PC-3 (cell line): ENCODE measurements at places on chromosomes 3 and 15. TPM values are rescaled to one million over a fixed set of nuclear protein-coding genes. Genes with fewer than 3 reads are reported as not detected.
A peak's percentile ranks its signal among the peaks of the same experiment; 100 is the strongest.

DNA sequence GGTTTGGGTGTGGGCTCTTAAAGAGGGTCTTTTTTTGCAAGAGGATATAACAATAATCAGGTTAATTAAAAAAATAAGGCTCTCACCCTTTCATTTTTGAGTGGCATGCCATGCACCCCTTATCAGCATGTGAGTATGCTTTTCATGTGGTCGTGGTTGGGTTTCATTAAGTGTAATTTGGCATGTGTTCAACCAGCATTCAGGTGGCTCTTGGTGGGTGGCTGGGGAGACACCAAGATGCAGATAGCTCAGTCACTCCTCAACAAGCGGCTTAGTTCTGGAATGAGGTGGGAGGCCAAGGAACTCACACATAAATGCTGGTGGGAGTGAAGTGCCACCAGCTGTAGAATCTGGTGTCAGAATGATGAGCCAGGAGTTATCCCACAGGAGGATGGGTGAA lies 66.8 kb downstream of the FLNB start:
- no peaks in the 10 kb centered on the region for H3K4me1 ChIP-seq
- no peak for DNase-seq
- no peaks in the 10 kb centered on the region for H3K27me3 ChIP-seq
- no peak overlapping the region for H3K27ac ChIP-seq
- H3K4me3 ChIP-seq: no peak overlapping the region

DNA sequence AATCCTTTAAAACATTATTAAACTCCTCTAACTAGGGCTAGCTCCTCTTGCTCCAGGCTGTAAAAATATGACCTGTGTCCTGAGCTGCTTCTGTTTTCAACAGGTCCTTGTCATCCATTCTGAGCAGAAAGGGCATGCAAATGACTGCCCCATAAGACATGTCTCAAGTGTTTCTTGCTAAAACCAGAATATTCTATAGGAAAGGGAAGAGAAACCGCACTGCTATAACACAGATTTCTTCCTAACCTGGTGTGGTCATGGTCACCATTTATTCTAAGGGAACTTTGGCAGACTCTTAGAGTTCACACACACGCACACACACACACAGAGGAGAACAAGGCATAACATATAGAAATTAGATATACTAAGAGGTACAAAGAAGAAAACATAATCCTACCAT lies 34.2 kb upstream of the B3GNT5 start:
- H3K4me3 ChIP-seq: no peak overlapping the region
- H3K27me3 ChIP-seq: no peaks in the 10 kb centered on the region
- no peaks in the 10 kb centered on the region for H3K4me1 ChIP-seq
- H3K36me3 ChIP-seq: no peaks in the 10 kb centered on the region

DNA sequence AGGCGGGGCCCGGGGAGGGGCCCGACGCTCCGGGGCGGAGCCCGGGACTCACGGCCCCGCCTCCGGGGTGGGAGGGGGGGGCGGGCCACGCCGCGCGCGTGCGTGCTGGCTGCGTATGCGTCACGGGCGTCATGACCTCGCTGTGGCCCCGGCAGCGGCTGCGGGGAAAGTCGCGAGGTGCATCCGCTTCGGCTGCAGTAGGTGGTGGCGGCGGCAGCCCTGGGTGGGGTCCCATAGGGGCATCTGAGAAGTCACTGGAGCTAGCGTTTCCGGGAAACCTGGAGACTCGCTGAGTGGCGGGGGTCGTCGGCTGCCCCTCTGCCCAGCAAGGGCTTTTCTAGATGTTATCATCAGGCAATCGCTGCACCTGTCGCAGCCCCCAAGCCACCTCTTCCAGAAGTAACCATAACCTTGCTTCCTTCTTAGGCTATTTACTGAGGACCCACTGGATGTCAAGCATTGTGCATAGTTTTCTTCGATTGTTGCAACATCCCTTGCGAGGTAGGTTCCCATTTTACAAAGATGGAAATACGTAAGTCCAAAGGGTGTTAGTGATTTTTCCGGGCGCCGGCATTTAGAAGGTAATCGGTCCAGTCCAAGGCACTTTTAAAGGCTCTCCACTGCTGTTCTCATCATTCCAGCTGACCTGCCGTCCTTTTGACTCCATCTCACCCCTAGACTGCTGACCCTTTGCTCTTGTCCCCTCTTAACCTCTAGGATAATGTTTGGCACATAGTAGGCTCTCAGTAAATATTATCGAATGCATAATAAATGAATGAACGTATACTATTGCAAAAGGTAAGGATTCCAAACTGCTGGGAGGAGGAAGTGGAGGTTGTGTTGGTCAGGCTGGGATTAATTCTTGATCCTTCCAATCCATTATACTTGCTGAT lies at the start of gene GDPGP1:
TSS of gene GDPGP1 (plus strand) at position 114 of the 893 bp plus-strand sequence. CDS start 6,700 bp downstream, outside the sequence.
- DNase-seq: peak; percentile 27
- peak within 1 kb of the TSS; percentile 92 for H3K4me3 ChIP-seq
- H3K4me1 ChIP-seq: peaks cover 27% of the 10 kb centered on the region
- H3K27ac ChIP-seq: peak within 1 kb of the TSS; percentile 89

DNA sequence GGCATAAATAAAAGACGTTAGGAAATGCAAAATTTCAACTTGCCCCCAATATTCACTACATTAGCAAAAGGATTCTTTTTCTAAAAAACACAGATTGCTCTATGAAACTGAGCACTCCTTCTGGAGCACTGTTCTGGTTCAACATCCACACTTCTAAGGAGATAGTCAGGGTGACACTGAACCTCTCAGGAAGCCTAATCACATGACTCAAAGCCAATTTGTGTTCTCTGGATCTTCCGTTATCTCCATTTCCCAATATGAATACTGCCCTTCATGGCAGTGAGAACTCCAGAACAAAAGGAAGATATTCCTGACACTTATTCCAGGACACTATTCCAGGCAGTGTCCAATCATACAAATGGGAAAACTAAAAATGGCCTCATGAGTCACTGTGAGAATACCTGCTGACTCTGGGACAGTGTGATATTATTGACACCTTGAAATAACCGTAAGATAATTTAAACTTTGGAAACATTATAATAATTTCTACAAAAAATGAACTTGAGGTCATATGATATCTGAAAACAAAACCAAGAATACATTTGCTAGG lies 21.4 kb upstream of the TRPM7 start:
- no peak overlapping the region for H3K4me3 ChIP-seq
- no peak overlapping the region for H3K27ac ChIP-seq
- no peak for DNase-seq
- H3K36me3 ChIP-seq: no peaks in the 10 kb centered on the region; the same call in 1 of the 2 replicates
- H3K27me3 ChIP-seq: no peaks in the 10 kb centered on the region
- peaks cover 7% of the 10 kb centered on the region; the same call in 1 of the 2 replicates for H3K4me1 ChIP-seq

GRCh38 chr3:192010490-192010889 lies 549.5 kb downstream of the PYDC2 start:
- H3K4me3 ChIP-seq: no peak overlapping the region
- no peaks in the 10 kb centered on the region for H3K4me1 ChIP-seq
- no peak for DNase-seq
- H3K27ac ChIP-seq: no peak overlapping the region
- no peaks in the 10 kb centered on the region for H3K27me3 ChIP-seq

- H3K4me1 ChIP-seq: no peaks in the 10 kb centered on the region
- no peaks in the 10 kb centered on the region for H3K27me3 ChIP-seq
- H3K4me3 ChIP-seq: no peak overlapping the region
Observed at GRCh38 chr3:66498687-66499621, 1.9 kb downstream of the LRIG1 start.

GRCh38 chr3:55409806-55410205 lies 77.3 kb downstream of the WNT5A start:
- peak overlapping the region; percentile 13; the same call in 1 of the 2 replicates for H3K27ac ChIP-seq
- no peaks in the 10 kb centered on the region for H3K27me3 ChIP-seq
- peaks cover 36% of the 10 kb centered on the region for H3K4me1 ChIP-seq
- H3K36me3 ChIP-seq: no peaks in the 10 kb centered on the region
- H3K4me3 ChIP-seq: no peak overlapping the region
- DNase-seq: peak; percentile 63

DNA sequence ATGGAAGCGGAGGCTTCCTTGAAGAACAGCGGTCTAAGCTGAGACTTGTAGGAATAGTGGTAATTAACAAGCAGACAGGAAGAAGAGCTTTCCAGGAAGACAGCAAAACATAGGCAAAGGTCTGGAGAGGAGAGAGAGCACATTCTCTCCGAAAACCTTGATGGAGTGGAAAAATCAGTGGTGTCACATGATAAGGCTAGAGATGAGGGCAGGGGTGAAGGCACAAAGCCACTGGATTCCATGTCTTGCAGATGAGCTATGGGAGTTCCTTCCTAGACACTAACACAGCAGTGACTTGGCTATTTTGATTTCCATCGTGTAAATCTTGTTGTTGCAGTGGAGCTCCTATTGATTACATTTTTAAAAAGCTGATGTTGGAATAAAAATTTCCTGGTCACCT lies 132.0 kb downstream of the MCTP2 start:
- no peaks in the 10 kb centered on the region for H3K36me3 ChIP-seq
- no peak for DNase-seq
- H3K27ac ChIP-seq: no peak overlapping the region
- H3K27me3 ChIP-seq: no peaks in the 10 kb centered on the region
- H3K4me3 ChIP-seq: no peak overlapping the region
- H3K4me1 ChIP-seq: no peaks in the 10 kb centered on the region

DNA sequence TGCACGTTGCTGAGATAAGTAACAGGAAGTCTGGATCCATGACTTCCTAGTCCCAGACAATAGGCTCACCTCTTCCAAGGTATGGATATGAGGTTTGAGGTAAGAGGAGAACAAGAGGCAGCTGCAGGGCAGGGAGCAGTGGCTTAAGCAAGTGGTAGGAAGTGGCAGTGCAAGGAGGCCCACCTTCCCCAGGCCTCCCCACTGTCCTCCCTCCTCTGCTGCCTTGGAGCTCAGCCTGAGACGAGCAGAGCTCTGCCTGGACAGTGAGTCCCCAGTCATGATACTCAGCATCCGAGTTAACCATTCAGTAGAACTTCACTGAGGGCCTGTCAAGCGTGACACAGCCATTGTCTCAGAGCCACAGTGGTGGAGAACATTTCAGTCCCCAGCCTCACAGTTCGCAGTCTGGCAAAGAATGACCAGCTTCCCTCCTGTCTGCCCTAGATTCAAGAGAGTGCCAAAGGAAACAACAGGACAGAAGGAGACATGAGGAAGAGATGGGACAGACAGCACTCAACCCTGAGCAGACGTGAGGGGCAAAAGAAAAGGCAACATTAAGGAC lies 41.4 kb upstream of the BOC start:
- no peak overlapping the region for H3K27ac ChIP-seq
- H3K4me1 ChIP-seq: no peaks in the 10 kb centered on the region
- H3K4me3 ChIP-seq: no peak overlapping the region

DNA sequence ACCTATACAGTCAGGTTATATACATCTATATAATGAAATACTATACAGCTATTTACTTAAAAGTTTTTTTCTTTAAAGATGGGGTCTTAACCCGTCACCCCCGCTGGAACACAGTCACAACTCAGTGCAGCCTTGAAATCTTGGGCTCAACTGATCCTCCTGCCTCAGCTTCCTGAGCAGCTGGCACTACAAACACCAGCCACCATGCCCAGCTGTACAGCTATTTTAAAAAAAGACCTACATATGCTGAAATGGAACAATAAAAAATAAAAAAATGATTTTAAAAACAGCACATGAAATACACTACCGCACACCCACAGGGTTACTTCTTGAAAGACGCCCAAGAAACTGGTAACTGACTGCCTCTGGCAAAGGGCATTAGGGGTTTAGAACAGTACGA lies 3.8 kb downstream of the NCBP2 start:
- no peak overlapping the region for H3K4me3 ChIP-seq
- H3K27ac ChIP-seq: no peak overlapping the region
- H3K36me3 ChIP-seq: peaks cover 57% of the 10 kb centered on the region
- H3K27me3 ChIP-seq: no peaks in the 10 kb centered on the region
- peaks cover 10% of the 10 kb centered on the region for H3K4me1 ChIP-seq
- DNase-seq: no peak

DNA sequence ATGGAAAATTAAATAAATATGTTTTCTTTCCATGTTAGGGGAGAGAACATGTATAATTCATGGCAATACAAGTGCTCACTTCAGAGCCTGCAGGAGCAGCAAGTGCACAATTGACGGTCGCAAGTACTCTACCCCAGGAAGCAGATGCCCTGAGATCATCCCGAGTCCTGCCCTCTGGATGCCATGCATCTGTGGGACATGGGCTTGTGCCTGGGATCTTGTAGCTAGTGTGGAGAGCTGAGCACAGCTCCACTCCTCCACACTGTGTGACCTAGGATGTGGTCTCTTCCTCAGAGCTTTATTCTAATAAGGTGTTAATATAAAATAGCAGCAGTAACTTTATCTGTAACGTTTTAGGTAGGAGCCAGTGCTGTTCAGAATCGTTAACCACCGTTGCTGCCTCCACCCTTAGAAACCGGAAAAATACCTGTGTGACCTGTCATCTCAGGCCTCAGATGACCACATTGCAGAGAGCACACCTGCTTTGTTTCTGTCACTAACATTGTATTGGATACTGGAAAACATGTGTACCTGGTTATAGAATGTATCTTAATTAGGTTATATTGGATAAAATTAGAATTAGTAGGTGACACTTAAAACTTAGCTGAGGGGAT lies 105.0 kb upstream of the GOLGA6L6 start:
- H3K36me3 ChIP-seq: no peaks in the 10 kb centered on the region
- no peak for DNase-seq
- H3K27me3 ChIP-seq: peaks cover 4% of the 10 kb centered on the region; the same call in 1 of the 2 replicates
- no peak overlapping the region for H3K27ac ChIP-seq
- no peak overlapping the region for H3K4me3 ChIP-seq
- H3K4me1 ChIP-seq: no peaks in the 10 kb centered on the region

The CHRM5 gene
- 0.04 TPM in 1 of 2 replicates, not detected in the other for total RNA-seq

The TGFBR2 gene
- total RNA-seq: 48.2 and 55.9 TPM in 2 replicates

The ROPN1 gene
- not detected in 2 replicates for total RNA-seq

The LEKR1 gene
- 0.15 and 0.98 TPM in 2 replicates for total RNA-seq

The TYRO3 gene
- 20.0 and 23.5 TPM in 2 replicates for total RNA-seq

The MESP1 gene
- 32.9 and 49.4 TPM in 2 replicates for total RNA-seq

The PLCH1 gene
- 4.1 and 4.5 TPM in 2 replicates for total RNA-seq
